ENCODE measurements at places on chromosomes 6 and 20. TPM values are rescaled to one million over a fixed set of nuclear protein-coding genes. Genes with fewer than 3 reads are reported as not detected.

Gene PRRT1
- polyA plus RNA-seq: 0.09 TPM

Gene ULBP3
- polyA plus RNA-seq: 16.6 TPM

Gene LY6G6F
- not detected for polyA plus RNA-seq

Gene CST1
- not detected for polyA plus RNA-seq

Gene CENPW
- polyA plus RNA-seq: 14.5 TPM

Gene SLC4A11
- polyA plus RNA-seq: 3.9 TPM

Gene SMOC2
- polyA plus RNA-seq: 0.85 TPM

Gene BNIP5
- polyA plus RNA-seq: not detected

Gene ZNF831
- polyA plus RNA-seq: not detected

Gene RBPJL
- not detected for polyA plus RNA-seq

Gene COL9A1
- not detected for polyA plus RNA-seq

Gene GPX5
- polyA plus RNA-seq: not detected

Gene PTK6
- 28.5 TPM for polyA plus RNA-seq

Gene MUC22
- not detected for polyA plus RNA-seq

Gene XKR7
- not detected for polyA plus RNA-seq

Gene CDC25B
- polyA plus RNA-seq: 41.5 TPM

Gene ATP6V1G2
- polyA plus RNA-seq: 0.94 TPM

Gene SYNE1
- 4.4 TPM for polyA plus RNA-seq

Gene GFRAL
- not detected for polyA plus RNA-seq

Gene TAP2
- polyA plus RNA-seq: 32.6 TPM

Gene MUCL3
- not detected for polyA plus RNA-seq

Gene SALL4
- polyA plus RNA-seq: 0.45 TPM

Gene SAMD3
- polyA plus RNA-seq: 5.4 TPM

Gene SEL1L2
- polyA plus RNA-seq: not detected

Gene TFAP2A
- polyA plus RNA-seq: 27.7 TPM

Gene TNFRSF21
- 94.8 TPM for polyA plus RNA-seq

Gene GINS1
- 9.0 TPM for polyA plus RNA-seq

Gene RBBP8NL
- polyA plus RNA-seq: 0.26 TPM

Gene STMND1
- polyA plus RNA-seq: not detected

Gene HSPA1L
- 0.54 TPM for polyA plus RNA-seq

Gene SNX5
- polyA plus RNA-seq: 187 TPM

Gene OOEP
- polyA plus RNA-seq: not detected

Gene MAP7
- 14.9 TPM for polyA plus RNA-seq

Gene PANK2
- 22.5 TPM for polyA plus RNA-seq

Gene NHSL1
- 28.1 TPM for polyA plus RNA-seq

Gene TMEM170B
- polyA plus RNA-seq: 0.08 TPM

Gene HS3ST5
- polyA plus RNA-seq: not detected

Gene TMX4
- polyA plus RNA-seq: 4.7 TPM

Gene MDFI
- 76.2 TPM for polyA plus RNA-seq
